ENCODE measurements at places on chromosomes 11 and 22. TPM values are rescaled to one million over a fixed set of nuclear protein-coding genes. Genes with fewer than 3 reads are reported as not detected.
A peak's percentile ranks its signal among the peaks of the same experiment; 100 is the strongest.

- no peak for DNase-seq
Observed at GRCh38 chr11:10648871-10649270, 44.7 kb downstream of the IRAG1 start.

LINC01488 gene
- total RNA-seq = 1.6 TPM

CTSD gene
- total RNA-seq = 221 TPM

DNA sequence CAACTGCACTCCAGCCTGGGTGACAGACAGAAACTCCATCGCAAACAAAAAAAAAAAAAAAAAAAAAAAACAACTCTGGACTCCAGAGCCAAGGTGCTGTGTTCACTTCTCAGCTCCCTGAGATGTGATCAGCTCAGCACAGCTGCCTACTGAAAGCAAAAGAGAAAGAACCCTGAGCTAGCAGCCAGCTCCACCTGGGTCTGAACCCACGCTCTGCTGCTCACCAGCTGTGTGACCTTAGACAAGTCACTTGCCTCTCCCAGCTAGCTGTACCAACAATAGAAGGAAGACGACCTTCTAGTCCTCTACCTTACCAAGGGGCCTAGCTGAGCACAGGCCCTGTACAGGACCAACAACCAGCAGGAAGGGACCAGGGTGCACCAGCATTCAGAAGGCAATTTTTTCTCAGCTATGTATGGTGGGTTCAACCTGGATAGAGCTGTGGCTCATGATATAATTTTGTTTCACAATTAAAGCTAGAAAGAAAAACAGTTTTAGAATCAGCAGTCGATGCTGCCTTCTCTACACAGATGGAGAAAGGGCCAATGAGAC, 3.8 kb downstream of the DGCR2 start:
- no peak for DNase-seq

GRCh38 chr11:16606784-16607674, 131.4 kb upstream of the C11orf58 start:
- DNase-seq = peak; percentile 31

HORMAD2 gene
- total RNA-seq = not detected

DNA sequence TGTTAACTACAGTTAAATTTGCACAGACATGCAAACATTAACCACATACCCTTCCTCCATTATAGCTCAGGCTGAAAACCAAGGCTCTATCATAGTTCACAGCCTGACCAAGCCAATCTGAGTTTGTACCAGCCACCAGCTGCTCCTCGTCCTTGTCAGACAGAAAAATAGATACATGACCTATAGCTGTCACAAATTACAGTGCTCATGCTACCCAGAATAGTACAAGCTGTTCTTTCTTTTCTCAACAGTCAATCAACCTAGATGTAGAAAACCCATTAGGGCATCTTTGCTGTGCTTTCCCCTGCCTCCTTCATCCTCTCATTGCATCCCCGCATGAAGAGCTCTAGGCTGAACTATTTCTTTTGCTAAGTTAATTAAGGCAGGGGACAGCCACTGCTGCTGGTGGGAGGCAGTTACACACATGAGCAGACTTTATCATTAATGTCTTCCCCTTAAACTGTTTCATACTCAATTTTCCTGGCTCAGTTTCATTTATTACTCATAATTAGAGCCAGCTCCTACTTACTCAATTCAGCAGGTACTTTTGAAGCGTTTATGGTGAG, 148.3 kb downstream of the TRPC6 start:
- no peak for DNase-seq

SCT gene
- 4.3 TPM for total RNA-seq

GRCh38 chr11:95674657-95675358, 114.8 kb downstream of the FAM76B start:
- DNase-seq = no peak

DNA sequence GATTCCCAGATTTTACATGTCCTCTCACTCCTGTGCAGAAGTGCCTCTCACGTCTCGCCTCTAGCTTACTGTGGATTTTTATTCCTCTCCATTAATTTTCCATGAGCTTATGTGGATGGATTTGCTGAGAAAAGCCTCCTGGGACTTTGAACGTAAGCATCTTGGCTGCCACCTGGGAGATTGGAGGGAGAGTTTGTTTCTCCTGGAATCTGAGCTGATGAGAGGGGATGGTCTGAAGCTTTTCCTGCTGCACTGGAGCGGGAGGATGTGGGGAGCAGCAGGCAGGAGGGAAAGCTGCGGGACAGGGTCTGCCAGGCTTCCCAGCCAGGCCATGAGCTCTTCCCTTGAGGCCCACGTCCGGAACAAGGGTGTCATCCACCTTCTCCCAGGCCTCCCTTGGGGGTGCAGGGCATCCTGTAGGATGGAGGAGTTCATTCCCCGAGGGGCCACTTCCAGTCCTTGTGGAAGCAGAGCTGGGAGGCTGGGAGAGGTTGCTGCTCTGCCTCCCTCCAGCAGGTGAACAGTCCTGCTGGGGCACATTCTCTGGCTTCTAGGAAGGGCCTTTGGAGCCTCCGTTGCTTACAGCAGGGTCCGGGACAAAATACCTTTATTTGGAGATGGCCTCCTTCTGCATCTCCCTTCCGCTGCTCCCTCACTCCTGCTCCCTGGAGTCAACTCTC, 3.6 kb upstream of the SHANK2 start:
- DNase-seq = no peak

RBFOX2 gene
- total RNA-seq = 339 TPM

MIOX gene
- total RNA-seq = not detected

- peak; percentile 48 for DNase-seq
Observed at GRCh38 chr11:4539603-4540219, 5.3 kb upstream of the OR52M1 start.

UBXN1 gene
- 235 TPM for total RNA-seq

SULT4A1 gene
- total RNA-seq = 2.2 TPM

- no peak for DNase-seq
Observed at GRCh38 chr11:111310088-111310487, 11.7 kb downstream of the POU2AF3 start.

DNA sequence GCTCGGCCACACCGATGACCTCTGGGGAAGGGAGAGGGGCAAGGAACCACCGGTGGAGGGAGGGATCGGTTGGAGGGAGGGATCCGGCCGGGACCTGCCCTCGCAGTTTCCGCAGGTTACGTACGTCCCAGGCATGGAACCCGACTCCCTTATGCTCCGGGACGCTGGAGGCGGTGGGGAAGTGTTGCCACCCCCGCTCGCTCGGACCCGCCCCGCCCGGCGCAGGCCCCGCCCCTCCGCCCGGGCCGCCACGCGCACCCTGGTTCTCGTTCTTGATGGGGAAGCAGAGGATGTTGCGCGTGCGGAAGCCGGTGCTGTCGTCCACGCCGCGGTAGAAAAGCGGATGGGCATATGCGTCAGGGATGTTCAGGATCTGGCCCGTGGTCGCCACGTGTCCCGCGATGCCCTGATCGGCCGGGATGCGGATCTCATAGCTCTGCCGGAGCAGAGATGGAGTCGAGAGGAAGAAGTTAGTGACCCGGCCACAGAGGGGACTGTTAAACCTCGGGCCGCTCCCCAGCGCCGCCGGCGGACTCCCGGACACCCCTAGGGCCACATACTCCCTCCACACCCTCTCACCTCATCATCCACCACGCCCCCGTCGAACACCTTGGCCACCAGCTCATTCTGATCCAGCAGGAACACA, 89.8 kb downstream of the PDE2A start:
- peak; percentile 9 for DNase-seq

SLN gene
- total RNA-seq = 2.1 TPM

APOA5 gene
- total RNA-seq = not detected

GRCh38 chr11:116193321-116194131, 579.3 kb downstream of the BUD13 start:
- DNase-seq = peak; percentile 78

GRCh38 chr11:98307827-98308491, 712.8 kb upstream of the CNTN5 start:
- DNase-seq = peak; percentile 8

KCNJ11 gene
- 17.0 TPM for total RNA-seq
